ENCODE measurements at places on chromosomes 4 and X.

GRCh38 chr4:40649321-40649720, 19.7 kb upstream of the RBM47 start:
- no peak for DNase-seq

- no peak for DNase-seq
Measured at GRCh38 chrX:16586377-16587112, 63.4 kb upstream of the S100G start.

DNA sequence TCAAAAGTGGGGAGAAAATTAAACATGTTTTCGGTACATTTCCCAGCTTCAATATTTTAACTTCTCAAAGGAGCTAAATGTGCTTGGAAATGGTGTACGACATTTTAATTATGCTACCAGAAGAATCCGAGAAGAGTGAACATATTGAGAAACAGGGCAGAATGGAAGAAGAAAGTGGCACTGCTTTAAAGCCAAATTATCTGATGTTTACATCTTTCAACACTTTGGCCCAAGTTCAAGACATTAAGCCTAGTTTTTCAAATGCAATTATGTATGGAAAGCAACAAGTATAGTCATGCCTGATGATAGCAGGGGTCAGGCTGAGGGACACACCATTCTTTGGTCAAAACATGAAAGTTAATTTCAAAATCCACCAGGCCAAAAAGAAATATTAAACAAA, 577.9 kb upstream of the ZFP42 start:
- no peak for DNase-seq

GRCh38 chr4:1253831-1254230, 4.9 kb upstream of the CTBP1 start:
- DNase-seq, result peak; percentile 61

GRCh38 chrX:1444561-1445500, 7.9 kb downstream of the ASMTL start:
- peak; percentile 40 for DNase-seq

DNA sequence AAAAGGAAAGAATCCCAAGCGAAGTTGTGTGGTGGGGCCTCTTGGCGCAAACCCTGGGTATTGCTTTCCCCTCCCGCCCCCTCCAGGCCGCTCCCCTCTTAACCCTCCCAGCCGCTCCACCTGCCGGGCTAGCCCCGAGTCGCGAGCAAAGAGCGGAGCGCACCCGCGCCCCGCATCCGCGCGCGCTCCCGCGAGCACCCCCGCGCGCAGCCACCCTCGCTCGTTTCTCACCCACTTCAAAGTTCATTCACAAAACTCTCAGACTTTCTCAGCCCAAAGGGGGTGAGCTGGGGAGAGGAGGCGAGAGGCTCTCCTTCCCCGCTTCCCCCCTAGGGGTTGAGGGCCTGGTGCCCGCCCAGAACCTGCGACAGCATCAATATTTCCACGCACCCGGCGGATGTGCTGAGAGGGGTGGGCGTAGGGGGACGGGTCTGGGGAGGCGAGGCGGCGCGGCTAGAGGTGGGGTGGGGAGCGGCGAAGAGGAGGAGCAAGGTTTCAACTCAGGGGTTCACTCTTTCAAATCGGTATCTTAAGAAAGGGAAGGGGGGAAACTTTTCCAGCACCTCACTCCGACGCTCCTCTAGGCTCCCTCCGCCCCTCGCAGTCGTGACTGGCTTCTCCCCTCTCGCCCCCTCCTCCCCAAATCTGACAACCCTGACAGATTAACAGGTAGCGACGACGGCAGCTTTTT, 1.8 kb downstream of the MAML3 start:
- peak; percentile 88 for DNase-seq

Measured in activated CD8-positive, alpha-beta memory T cell treated with anti-CD3 and anti-CD28 coated beads for 24 hours (primary cell).